Osteoblast (primary cell): ENCODE measurements at places on chromosomes 2 and 18. TPM values are rescaled to one million over a fixed set of nuclear protein-coding genes. Genes with fewer than 3 reads are reported as not detected.

GRCh38 chr2:98036349-98037000, 40.7 kb upstream of the TMEM131 start:
- no peak for DNase-seq
- H3K4me3 ChIP-seq: no peak overlapping the region
- no peaks in the 10 kb centered on the region for H3K27me3 ChIP-seq
- no peaks in the 10 kb centered on the region for H3K4me1 ChIP-seq

DNA sequence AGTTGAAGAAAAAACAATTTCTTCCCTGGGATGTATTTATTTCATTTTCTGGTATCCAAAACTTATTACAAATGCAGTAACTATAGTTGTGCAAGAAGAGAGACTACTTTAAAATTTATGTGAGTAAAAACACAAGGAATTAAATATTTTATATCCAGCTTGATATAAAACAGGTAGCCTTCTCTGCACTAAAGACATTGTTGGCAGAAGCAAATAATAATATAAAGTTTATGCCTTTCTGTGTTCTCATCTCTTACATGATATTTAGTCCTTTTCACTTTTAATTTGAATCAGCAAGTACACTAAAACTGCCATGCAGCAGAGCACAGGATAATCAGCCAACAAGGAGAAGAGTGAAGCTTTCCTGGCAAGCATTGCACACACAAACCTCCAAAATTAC, 352.7 kb downstream of the ARL6IP6 start:
- H3K36me3 ChIP-seq: no peaks in the 10 kb centered on the region
- no peak overlapping the region for H3K27ac ChIP-seq
- no peak for DNase-seq

EMX1 gene
- total RNA-seq: not detected in 2 replicates

DNA sequence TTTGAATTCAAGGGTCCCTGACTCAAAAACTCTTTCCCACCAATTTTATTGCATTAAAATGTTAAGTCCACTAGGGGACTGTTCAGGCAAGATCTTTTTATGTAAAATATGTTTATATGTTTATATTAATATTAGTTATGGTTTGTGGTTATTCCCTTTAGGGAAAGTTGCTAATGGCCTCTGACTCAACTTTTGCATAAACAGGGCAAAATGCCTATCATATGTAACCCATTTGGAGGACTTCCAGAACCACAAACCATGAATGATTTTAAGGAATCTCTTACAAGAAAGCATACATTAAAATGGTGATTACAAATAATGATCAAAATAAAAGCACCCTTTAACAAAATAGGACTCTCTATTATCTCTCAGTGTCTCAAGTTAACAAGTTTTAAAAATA, 1484.5 kb upstream of the ZEB2 start:
- no peaks in the 10 kb centered on the region for H3K27me3 ChIP-seq
- no peaks in the 10 kb centered on the region for H3K4me1 ChIP-seq
- no peak overlapping the region for H3K4me3 ChIP-seq
- H3K27ac ChIP-seq: no peak overlapping the region

GRCh38 chr2:74675090-74675489, 21.0 kb downstream of the SEMA4F start:
- peaks cover 10% of the 10 kb centered on the region for H3K36me3 ChIP-seq
- peaks cover 3% of the 10 kb centered on the region for H3K4me1 ChIP-seq
- no peak for DNase-seq

DNA sequence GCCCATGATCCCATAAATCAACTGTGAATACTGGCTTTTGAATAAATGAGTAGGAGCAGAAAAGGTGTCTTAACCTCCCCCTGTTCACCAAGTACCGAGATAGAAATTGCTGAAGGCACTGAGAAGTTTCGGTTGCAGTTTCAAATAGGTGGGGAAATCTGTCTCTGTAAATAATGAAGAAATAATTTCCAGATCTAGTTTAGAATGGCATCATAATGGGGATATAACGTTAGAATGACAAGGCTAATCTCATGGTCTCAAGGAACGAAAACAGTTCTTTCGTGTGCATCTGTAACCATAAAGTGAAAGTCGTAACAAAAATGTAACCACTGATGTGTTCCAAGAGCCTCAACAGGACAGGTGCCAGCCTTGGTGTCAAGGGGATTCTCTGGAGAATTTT, 49.9 kb upstream of the TMEM18 start:
- peaks cover 7% of the 10 kb centered on the region for H3K27me3 ChIP-seq
- DNase-seq: no peak
- H3K4me1 ChIP-seq: no peaks in the 10 kb centered on the region
- no peak overlapping the region for H3K27ac ChIP-seq
- H3K36me3 ChIP-seq: no peaks in the 10 kb centered on the region

GRCh38 chr2:238126775-238127164, 11.7 kb upstream of the KLHL30 start:
- H3K4me3 ChIP-seq: peak overlapping the region; percentile 62
- no peak overlapping the region for H3K27ac ChIP-seq
- H3K36me3 ChIP-seq: no peaks in the 10 kb centered on the region
- no peak for DNase-seq

PLGLB2 gene
- 2.5 and 3.2 TPM in 2 replicates for total RNA-seq

GRCh38 chr2:61065714-61066709, at the start of gene SANBR:
SANBR (plus strand) TSS chr2:61065871; CDS start chr2:61070351, 4,480 bp downstream.
- H3K4me3 ChIP-seq: peak within 1 kb of the TSS; percentile 81
- peak within 1 kb of the TSS; percentile 47 for H3K27ac ChIP-seq
- peak; percentile 99 for DNase-seq
- H3K36me3 ChIP-seq: peaks cover 3% of the 10 kb centered on the region

- H3K36me3 ChIP-seq: no peaks in the 10 kb centered on the region
- DNase-seq: no peak
- H3K4me1 ChIP-seq: no peaks in the 10 kb centered on the region
These were observed 28.4 kb downstream of the NRXN1 start for GRCh38 chr2:51003345-51004192.

GRCh38 chr18:23088310-23088709, 47.0 kb upstream of the CABLES1 start:
- H3K27ac ChIP-seq: no peak overlapping the region
- no peaks in the 10 kb centered on the region for H3K36me3 ChIP-seq
- H3K4me3 ChIP-seq: no peak overlapping the region
- DNase-seq: peak; percentile 37
- H3K27me3 ChIP-seq: no peaks in the 10 kb centered on the region

DNA sequence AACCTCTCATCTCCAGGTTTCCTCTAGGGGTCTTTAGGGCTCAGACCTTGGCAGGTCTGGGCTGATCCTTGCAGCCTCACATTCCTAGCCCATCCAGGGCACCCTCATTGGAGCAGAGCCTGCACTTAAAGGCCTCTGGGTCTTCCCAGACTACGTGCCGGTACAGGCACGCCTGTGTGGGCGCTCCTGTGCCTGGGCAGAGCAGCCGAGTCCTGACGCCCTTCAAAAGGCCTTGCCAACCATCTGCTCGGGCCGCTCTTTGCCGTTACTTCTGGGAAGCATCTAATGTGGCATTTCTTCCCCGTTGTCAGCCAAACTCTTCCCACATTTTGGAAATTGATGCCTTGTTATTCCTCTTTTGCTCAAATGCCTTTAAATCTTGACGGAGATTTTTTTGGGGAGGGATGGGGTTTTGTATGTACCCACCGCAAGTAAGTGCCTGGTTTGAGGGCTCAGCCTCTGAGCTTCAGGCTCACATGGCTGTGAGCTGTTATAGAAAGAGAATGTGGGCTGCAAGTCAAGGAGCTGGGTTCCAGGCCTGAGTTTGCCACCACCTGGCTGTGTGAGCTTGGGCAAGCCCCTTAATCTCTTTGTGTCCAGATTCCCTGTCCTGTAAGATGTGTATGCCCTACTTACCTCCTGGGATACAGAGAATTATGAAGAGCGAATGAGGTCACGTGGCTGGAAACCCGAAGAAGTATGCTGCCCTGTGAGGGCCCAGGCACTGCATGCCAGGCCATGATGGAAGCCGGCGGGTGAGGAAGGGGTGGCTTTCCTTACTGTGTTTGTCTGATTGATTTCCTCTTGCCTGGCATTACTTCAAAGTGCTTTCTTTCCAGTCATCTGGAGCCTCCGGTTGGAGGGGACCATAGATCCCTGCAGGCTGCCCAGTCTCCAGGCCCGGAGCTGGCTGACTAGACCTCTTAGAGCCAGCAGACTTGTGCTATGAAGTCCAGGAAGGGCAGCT, 20.6 kb downstream of the EHD3 start:
- H3K4me3 ChIP-seq: no peak overlapping the region
- DNase-seq: no peak
- no peak overlapping the region for H3K27ac ChIP-seq
- H3K36me3 ChIP-seq: no peaks in the 10 kb centered on the region
